Activated naive CD4-positive, alpha-beta T cell treated with anti-CD3 and anti-CD28 coated beads, Interleukin-2, amount 50 U/mL, for 72 hours (primary cell): ENCODE measurements at places on chromosomes 1 and 21. TPM values are rescaled to one million over a fixed set of nuclear protein-coding genes. Genes with fewer than 3 reads are reported as not detected.
A peak's percentile ranks its signal among the peaks of the same experiment; 100 is the strongest.

Gene LMX1A
- total RNA-seq = not detected

Gene OR2T2
- total RNA-seq = not detected

Gene ZBTB17
- 54.9 TPM for total RNA-seq

Gene CA14
- total RNA-seq = not detected

Gene ZBTB48
- 22.8 TPM for total RNA-seq

Gene DMRTA2
- total RNA-seq = not detected

Gene SPRR2B
- total RNA-seq = not detected

Gene CENPS
- total RNA-seq = 16.7 TPM

Gene RNF11
- 26.6 TPM for total RNA-seq

Gene ZNF593OS
- not detected for total RNA-seq

Gene LENEP
- 0.66 TPM for total RNA-seq

Gene OXCT2
- 2.9 TPM for total RNA-seq

Gene AMY1C
- total RNA-seq = not detected

Gene TTLL10
- not detected for total RNA-seq

GRCh38 chr1:44714944-44715571 is 15.9 kb downstream of the RNU5D-1 start:
- DNase-seq = peak; percentile 78

GRCh38 chr1:87888446-87888845 is 559.8 kb downstream of the LMO4 start:
- no peak for DNase-seq

GRCh38 chr1:227798078-227798802 is 17.2 kb upstream of the PRSS38 start:
- DNase-seq = no peak

DNA sequence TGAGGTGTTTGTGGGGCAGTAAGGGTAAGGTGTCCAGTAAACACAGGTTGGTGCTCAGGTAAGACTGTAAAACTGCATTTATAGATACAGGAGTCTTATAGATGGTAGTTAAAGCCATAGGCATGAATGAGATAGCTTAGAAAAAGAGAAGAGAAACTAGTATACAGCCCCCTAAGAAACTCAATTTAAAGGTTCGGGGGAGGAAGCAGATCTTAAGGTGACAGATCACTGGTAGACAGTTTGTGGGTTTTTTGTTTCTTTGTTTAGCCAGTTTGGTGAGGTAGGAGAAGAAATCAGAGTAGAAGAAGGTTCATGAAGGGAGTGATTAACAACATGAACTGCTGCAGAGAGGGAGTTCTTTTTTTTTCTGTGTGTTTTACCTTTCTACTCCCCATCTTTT is 6.1 kb upstream of the AGO3 start:
- no peak for DNase-seq

DNA sequence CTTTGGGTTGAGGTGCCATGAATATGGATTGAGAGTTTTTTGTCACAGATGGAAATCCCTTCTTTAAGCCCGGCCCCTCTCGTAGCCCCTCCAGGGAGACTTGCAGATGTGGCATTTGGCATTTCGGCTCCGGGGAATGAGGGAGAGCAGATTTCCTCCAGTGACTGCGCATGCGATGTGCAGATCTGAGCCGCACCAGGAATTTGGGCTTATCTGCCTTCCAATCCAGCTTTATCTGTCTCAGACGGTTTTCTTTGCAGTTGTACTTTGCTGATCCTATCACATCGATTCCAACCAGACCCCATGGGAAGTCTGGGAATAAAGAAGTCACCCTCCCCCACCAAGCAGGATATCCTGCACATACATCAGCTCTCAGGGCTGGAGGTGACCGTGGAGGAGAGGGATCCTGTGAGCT is 11.7 kb downstream of the KIF26B start:
- DNase-seq = no peak

DNA sequence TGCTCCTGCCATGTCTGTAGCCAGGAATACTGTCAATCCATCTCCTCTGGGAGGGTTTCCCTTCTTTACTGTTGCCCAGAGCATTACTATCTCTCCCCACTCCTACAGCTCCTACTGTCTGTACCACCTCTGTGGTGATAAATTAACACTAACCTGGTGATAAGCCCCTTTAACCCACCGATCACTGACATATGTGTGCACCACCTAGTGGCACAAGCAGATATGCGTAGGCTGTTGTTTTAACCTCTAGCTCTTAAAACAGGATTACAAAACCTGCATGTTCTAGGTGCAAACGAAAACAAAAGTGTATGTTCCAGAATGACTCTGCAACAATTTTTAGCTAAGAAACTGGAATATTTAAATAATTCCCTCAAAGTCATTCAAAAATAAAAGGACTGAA is 93.9 kb upstream of the BEND5 start:
- no peak for DNase-seq

- no peak for DNase-seq
Observed at GRCh38 chr1:29290414-29290985, 54.2 kb downstream of the PTPRU start.

GRCh38 chr1:84700070-84700469 is 9.8 kb upstream of the SSX2IP start:
- DNase-seq = no peak

- DNase-seq = no peak
Observed at GRCh38 chr1:98903261-98903660, 101.4 kb downstream of the PLPPR5 start.

DNA sequence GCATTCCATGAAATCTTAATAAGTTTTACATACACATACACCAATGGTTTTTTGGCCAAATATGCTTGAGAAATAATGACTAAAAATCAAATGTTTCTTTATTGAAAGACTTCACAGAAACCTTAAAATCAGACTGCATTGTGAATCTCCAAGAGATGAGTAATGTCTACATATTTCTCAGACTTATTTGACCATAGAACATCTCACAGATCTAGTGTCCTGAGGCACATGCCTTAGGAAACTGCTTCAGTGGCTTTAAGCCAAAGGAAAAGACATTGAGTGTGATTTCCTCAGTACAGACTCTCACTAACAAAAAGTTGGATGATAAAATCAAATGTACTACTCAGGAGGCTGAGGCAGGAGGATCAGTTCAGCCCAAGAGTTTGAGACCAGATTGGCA is 6.2 kb upstream of the C1orf105 start:
- DNase-seq = no peak

- no peak for DNase-seq
Observed at GRCh38 chr1:241101622-241102021, 255.4 kb downstream of the RGS7 start.

DNA sequence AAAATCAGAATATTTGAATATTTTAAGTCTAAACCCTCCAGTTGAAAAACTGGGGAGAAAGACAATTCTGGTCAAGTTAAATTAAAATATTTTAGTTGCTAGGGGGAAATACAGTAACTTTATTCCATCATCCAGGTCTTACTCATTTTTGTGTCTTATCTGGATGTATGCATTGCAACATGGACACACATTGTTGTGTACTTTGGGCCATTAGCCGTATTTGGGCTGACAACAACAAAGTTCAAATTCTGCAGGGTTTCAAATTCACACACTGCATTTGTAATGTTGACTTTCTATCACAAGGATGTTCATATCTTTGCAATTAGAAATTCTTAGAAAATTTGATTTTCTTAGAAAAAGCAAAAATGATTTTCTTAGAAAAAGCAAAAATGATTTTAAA is 249.3 kb downstream of the BACH1 start:
- no peak for DNase-seq

DNA sequence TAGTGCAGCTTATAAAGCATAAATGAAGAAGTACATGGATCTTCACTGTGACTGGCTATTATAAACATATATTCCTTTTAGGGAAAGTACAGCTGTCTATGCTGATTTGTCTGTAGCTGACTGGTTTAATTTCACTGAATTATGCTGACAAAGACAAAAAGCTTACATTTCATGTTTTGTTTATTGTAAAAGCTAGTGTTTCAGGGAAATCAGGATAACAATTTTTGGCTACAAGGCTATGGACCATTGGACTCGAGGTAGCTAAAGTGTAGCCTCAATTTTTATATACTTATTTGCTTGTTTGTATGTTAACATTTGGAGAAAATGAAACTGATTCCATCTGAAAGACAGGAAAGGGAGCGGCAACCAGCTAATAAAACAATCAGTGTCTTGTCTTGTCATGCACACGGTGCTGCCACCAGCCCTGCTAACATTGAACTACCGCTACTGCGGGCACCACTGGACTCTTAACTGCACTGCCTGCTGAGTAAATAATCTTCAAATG is 480.2 kb downstream of the COL11A1 start:
- no peak for DNase-seq

DNA sequence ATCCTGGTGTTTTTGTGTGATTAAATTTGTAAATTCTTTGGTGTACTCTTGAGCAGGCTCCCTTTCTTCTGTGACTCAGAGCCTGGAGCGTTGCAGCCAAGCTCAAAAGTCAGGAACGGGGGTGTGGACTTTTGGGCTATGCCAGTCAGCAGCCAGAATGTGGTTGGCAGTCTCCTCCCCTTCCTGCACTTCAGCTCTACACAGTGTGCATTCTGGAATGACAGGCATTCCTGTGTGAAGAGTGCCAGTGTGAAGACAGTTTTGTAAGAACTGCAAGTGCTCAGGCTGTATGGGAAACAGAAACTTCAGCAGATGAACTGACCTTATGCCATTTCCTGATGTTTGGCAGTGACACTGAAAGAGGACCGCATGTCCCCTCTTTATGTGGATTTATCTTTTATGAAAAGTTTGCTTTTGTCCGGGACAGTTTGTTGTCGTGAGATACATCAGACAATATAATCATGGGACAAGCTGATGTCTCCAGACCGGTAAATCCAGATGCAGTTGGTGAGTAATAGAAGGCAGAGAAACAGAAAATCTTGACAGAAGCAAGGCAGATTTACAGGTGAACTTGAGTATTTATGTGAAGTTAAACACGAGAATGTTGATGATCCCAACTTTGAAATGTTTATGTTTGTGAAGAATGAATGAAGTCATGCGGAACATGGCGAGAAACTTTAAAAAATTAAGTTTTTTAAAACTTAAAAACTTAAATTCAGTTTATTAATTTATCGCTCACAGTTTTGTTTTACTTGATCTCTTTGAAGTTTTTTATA is 67.7 kb upstream of the RCC1 start:
- no peak for DNase-seq

DNA sequence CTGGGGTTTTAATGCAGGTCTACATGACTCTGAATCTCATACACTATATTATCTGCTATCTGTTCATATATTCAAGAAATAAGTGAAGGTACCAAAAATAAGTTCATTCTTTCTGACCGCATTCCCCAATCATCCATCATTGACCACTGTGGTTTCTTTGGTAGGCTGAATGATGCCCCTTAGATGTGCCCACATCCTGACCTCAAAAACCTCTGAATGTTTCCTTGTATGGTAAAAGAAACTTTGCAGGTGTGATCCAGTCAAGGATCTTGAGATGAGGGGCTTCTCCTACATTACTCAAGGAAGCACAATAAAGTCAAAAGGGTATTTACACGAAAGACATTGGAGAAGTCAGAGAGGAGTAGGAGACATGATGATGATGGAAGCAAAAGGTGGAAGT is 60.6 kb upstream of the LRRC8B start:
- no peak for DNase-seq

DNA sequence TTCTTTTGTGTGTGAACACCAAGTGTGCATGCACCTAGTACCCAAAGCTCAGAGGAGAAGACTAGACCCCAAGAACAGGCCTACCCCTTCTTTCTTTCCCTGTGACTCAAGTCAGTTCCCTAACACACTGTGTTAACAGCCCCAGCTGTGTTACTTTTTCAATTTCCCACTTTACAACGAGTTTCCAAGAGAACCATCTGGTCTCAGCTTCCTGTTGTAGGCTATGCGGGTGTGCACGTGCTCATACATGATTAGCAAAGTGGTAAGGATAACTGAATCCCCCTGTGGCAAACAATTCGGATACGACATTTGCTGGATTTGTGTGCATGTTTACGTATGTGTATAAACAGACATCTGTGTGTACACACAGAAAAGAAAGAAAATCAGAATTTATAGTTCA is 17.9 kb downstream of the IFNAR2 start:
- DNase-seq = no peak

- no peak for DNase-seq
Observed at GRCh38 chr21:18178509-18178908, 66.1 kb upstream of the CHODL start.

DNA sequence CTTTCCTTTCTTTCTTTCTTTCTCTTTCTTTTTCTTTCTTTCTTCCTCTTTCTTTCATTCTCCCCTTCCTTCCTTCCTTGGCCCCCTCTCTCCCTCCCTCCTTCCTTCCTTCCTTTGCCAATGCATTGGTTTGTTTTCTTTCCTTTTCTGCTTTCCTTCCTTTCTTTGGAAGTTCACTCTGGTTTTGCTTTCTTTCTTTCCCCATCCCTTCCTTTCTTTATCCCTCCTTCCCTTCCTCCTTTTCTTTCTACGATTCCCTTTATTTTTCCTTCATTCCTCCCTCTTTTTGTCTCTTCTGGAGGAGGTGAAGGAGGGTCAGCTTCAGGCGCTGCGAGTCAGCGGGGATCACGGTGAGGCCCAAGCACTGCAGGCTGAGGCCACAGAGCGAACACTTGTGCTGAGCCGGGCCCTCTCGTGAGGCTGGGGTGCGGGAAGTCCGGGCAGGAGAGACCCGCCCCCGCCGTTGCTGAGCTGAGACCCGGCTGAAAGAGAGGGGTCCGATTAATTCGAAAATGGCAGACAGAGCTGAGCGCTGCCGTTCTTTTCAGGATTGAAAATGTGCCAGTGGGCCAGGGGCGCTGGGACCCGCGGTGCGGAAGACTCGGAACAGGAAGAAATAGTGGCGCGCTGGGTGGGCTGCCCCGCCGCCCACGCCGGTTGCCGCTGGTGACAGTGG is 1.5 kb downstream of the SIM2 start:
- DNase-seq = no peak

GRCh38 chr1:182633657-182634281 is 29.6 kb upstream of the RGS16 start:
- DNase-seq = no peak

DNA sequence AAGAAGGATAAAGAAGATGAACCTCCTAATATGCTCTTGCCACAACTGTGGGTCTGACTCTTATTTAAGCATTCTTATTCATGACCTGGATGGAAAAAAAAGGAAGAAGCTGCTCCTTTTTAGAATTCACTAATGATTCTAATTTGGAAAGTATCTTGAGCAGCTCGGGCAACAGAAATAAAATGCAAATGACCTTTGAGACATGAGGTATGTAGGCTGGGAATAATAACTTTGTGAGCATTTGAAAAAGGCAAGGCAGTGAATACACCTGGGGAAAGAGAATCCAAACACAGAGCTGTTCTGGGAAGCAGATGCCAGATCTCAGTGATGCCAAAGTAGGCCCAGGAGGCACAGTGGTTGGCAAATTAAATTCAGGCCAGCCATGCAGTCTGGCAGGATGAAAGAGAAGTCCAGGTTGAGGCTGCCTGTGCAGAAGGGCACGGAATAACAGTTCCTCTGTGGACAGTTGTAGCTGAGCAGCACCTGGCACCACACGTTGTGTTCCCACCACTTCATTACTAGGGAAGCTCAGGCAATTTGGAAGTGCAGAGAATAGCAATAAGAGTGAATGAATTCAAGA is 320.8 kb upstream of the ST6GALNAC5 start:
- no peak for DNase-seq

DNA sequence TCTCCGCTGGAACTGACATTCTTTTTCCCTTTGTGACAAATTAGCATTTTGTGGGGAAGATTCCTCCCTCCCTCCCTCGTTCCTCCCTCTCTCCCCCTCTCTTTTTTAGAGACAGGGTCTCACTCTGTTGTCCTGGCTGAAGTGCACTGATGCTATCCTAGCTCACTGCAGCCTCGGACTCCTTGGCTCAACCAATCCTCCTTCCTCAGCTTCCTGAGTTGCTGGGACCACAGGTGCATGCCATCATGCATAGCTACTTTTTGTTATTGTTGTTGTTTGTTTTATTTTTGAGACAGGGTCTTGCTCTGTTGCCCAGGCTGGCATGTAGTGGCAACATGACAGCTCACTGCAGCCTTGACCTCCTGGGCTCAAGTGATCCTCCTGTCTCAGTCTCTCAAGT is 6.8 kb upstream of the SKI start:
- no peak for DNase-seq
